ENCODE measurements at places on chromosomes 4 and X.
A peak's percentile ranks its signal among the peaks of the same experiment; 100 is the strongest.

- ATAC-seq: no peak
These were observed 32.0 kb downstream of the DCTD start for GRCh38 chr4:182885022-182885737.

- ATAC-seq: no peak
These were observed 32.3 kb downstream of the AFF1 start for GRCh38 chr4:86967073-86967472.

- peak; percentile 73 for ATAC-seq
These were observed 13.5 kb upstream of the SPP1 start for GRCh38 chr4:87961993-87962392.

DNA sequence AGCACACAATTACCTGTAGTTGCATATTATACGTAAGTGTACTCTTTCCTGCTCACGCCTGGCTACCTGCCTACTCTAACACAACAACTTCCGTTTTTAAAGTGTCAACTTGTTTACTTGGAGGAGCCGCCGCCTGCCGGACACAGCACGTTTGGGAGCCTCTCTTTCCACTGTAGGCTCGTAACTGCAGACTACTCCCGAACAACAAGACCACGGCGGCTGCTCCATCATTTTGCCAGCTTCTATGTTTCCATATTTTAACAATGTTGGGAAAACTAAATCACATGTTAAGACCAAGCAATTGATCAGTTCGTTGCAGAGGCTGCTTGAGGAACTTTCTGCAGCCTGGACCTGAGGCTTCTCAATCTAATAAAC lies 841 bp downstream of the MTNR1A start:
- ATAC-seq: peak; percentile 73

DNA sequence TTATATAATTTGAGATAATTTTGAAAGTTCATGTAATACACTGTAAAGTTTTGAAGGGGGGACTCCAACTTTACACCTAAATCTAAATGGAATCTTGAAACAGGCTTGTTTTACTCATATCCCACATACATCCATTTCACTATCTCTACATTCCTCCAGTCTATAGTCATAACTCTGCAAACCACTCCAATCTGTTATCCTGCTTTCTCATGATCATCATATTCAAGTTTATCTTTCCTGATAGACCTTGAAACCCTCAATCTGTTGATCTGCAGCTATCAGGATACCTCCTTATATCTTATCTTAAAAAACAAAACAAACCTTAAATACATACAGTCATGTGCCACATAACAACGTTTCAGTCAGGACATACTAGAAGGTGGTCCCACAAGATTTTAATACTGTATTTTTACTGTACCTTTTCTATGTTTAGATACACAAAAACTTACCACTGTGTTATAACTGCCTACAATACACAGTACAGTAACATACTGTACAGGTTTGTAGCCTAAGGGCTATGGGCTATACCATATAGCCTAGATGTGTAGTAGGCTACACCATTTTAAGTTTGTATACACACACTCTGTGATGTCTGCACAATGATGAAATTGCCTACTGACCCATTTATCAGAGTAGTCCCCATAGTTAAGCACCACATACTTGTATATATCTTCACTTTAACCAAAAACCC lies 14.0 kb downstream of the CHIC2 start:
- ATAC-seq: peak; percentile 89

DNA sequence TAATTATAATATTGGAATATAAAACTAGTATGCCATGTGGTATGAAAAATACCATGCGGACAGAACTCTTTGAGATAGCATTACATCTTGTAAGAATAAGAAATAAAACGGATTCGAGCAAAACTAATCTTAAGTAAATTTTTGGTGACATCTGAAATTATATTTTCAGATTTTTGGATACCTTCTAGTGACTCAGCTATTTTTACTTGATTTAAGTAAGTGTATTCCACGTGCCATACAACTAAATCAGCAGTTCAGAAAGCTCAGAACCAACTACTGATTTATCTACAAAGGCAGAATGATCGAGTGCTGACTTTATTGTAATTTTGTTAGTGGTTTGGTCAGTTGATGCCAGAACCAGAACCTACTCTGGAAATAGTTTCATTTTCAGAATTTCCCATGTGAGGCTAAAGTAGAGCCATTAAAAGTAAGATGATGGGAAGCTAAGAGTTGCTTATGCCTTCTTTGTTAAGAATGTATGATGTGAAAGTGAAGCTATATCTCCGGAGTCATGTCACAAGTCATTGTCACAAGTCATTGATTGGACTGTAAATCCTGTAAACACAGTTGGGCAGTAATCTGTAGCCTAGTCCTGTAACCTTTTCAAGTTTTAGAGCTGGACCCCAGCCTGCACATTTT lies 4.0 kb downstream of the ING2 start:
- ATAC-seq: no peak

- no peak for ATAC-seq
These were observed 10.9 kb downstream of the FAM241A start for GRCh38 chr4:112156112-112156511.

GRCh38 chr4:45102716-45103115 lies 376.4 kb upstream of the GNPDA2 start:
- no peak for ATAC-seq

DNA sequence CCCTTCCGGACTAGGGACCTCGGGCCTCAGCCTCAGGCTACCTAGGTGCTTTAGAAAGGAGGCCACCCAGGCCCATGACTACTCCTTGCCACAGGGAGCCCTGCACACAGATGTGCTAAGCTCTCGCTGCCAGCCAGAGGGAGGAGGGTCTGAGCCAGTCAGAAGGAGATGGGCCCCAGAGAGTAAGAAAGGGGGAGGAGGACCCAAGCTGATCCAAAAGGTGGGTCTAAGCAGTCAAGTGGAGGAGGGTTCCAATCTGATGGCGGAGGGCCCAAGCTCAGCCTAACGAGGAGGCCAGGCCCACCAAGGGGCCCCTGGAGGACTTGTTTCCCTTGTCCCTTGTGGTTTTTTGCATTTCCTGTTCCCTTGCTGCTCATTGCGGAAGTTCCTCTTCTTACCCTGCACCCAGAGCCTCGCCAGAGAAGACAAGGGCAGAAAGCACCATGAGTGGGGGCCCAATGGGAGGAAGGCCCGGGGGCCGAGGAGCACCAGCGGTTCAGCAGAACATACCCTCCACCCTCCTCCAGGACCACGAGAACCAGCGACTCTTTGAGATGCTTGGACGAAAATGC lies at the start of gene WAS:
Gene WAS, plus strand, starts transcription at position 389 of the 572 bp plus-strand sequence. Its CDS starts 55 bp downstream, at position 444.
- no peak for ATAC-seq

DNA sequence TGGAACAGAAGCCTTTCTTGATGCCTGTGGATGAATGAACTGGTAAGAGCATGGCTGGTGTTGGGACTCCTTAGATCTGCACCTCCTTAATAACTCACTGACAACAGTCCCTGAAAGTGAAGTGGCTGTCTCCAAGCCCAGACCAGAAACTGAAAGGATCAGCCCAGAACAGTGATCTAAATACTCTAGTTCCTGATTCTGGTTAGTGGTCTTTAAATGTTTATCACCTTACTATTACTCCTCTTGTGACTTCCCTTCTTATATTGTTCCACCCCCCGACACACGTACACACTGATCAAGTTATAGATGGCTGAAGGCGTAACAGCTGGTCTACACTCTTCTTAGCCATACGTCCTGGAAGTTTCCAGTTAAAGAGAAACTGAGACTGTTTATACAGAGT lies 33.8 kb upstream of the ARMCX2 start:
- ATAC-seq: no peak

GRCh38 chr4:101921370-101921769 lies 130.8 kb downstream of the BANK1 start:
- no peak for ATAC-seq

DNA sequence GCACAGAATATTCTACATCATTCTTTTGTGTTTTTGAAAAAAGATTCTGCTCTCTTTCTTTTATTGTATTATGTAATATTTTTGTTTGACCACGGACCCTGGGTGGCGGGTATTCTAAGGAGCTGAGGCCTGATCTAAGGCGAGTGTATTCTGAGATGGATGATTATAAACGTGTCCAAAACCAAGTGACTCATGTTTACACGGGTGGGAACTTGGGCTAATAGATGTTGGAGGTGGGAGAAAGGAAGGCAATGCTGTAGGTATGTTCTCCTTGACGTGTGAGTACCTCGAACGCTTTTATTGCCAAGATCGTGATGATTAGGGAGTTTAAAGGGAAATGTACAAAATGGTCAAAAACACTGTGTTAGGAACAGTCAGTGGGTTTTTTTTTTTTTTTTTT lies 188.9 kb upstream of the FAT1 start:
- no peak for ATAC-seq
